ENCODE measurements at places on chromosomes 3 and 15.

DNA sequence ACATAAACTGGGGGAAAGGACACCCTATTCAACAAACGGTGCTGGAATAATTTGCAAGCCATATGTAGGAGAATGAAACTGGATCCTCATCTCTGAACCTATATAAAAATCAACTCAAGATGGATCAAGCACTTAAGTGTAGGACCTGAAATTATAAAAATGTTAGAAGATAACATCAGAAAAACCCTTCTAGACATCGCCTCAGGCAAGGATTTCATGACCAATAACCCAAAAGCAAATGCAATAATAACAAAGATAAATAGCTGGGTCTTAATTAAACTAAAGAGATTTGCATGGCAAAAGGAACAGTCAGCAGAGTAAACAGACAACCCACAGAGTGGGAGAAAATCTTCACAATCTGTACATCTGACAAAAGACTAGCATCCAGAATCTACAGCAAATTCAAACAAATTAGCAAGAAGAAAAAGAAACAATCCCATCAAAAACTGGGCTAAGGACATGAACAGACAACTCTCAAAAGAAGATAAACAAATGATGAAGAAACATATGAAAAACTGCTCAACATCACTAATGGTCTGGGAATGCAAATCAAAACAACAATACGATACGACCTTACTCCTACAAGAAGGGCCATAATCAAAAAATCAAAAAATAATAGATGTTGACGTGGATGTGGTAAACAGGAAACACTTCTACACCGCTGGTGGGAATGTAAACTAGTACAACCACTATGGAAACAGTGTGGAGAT is 408.7 kb downstream of the CNTN6 start:
- no peak overlapping the region for H3K27ac ChIP-seq
- no peaks in the 10 kb centered on the region for H3K36me3 ChIP-seq
- H3K4me1 ChIP-seq = no peaks in the 10 kb centered on the region
- no peaks in the 10 kb centered on the region for H3K27me3 ChIP-seq
- DNase-seq = no peak

GRCh38 chr3:43771610-43772009 is 80.9 kb downstream of the ABHD5 start:
- peaks cover 3% of the 10 kb centered on the region for H3K4me1 ChIP-seq
- no peak overlapping the region for H3K4me3 ChIP-seq
- H3K36me3 ChIP-seq = no peaks in the 10 kb centered on the region
- DNase-seq = no peak
- no peak overlapping the region for H3K27ac ChIP-seq

- no peak overlapping the region for H3K4me3 ChIP-seq
- H3K36me3 ChIP-seq = no peaks in the 10 kb centered on the region
- no peak overlapping the region for H3K27ac ChIP-seq
- no peaks in the 10 kb centered on the region for H3K4me1 ChIP-seq
- no peaks in the 10 kb centered on the region for H3K27me3 ChIP-seq
- DNase-seq = no peak
Measured at GRCh38 chr15:53226559-53226958, 436.4 kb upstream of the ONECUT1 start.

GRCh38 chr15:56102441-56102840 is 109.0 kb upstream of the NEDD4 start:
- H3K27ac ChIP-seq = no peak overlapping the region
- no peaks in the 10 kb centered on the region for H3K27me3 ChIP-seq
- no peak for DNase-seq
- peaks cover 27% of the 10 kb centered on the region for H3K36me3 ChIP-seq
